SIG-M5 (cell line): ENCODE measurements at places on chromosomes 16 and 17.

- no peak for DNase-seq
These were observed 193.9 kb downstream of the IRF8 start for GRCh38 chr16:86092586-86093480.

GRCh38 chr16:2586241-2586640 is 48.4 kb downstream of the PDPK1 start:
- no peak for DNase-seq

- DNase-seq: no peak
These were observed 67.0 kb downstream of the SMPD3 start for GRCh38 chr16:68381363-68381724.

GRCh38 chr17:8673612-8674011 is 43.1 kb upstream of the MYH10 start:
- no peak for DNase-seq

DNA sequence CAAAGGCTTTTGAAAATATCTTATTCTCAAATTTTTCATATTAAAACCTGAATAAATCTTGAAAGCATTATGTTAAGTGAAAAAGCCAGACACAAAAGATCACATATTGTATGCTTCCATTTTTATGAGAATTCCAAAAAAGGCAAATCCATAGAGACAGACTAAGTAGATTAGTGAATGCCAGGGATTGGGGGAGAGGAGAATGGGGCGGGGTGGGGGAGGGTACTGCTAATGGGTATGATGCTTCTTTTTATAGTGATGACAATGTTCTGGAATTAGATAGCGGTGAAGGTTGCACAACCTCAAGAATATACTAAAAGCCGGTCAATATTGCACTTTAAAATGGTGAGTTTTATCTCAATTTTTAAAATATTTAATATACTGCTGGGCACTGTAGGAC is 44.0 kb downstream of the XPO6 start:
- no peak for DNase-seq

GRCh38 chr17:66309793-66310192 is 7.4 kb downstream of the PRKCA start:
- DNase-seq: no peak

GRCh38 chr16:6957681-6958080 is 375.0 kb upstream of the RBFOX1 start:
- DNase-seq: no peak

GRCh38 chr17:75024686-75025397 is 12.4 kb downstream of the MRPL58 start:
- no peak for DNase-seq

- DNase-seq: no peak
These were observed 8.9 kb downstream of the UNK start for GRCh38 chr17:75793460-75793859.

- no peak for DNase-seq
These were observed 11.9 kb upstream of the TEDC2 start for GRCh38 chr16:2447920-2448583.

DNA sequence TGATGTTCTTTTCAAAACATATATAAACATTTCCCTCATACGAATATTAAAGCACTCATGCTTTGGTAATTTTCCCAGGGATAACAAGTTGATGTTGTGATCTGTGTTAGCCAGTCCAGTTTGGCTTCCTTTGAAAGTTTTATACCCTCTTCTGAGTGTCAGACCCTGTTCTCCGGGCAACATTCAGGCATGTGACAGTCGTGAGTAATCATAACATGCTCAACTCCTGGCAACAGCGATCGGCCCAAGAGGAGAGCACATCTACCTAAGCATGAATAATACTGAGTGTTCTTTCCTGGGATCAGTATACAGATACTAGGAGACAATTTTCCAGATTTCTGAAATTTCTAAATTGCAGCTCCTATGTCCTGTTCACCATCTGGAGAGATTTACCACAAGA is 1086.4 kb downstream of the CDH8 start:
- no peak for DNase-seq

DNA sequence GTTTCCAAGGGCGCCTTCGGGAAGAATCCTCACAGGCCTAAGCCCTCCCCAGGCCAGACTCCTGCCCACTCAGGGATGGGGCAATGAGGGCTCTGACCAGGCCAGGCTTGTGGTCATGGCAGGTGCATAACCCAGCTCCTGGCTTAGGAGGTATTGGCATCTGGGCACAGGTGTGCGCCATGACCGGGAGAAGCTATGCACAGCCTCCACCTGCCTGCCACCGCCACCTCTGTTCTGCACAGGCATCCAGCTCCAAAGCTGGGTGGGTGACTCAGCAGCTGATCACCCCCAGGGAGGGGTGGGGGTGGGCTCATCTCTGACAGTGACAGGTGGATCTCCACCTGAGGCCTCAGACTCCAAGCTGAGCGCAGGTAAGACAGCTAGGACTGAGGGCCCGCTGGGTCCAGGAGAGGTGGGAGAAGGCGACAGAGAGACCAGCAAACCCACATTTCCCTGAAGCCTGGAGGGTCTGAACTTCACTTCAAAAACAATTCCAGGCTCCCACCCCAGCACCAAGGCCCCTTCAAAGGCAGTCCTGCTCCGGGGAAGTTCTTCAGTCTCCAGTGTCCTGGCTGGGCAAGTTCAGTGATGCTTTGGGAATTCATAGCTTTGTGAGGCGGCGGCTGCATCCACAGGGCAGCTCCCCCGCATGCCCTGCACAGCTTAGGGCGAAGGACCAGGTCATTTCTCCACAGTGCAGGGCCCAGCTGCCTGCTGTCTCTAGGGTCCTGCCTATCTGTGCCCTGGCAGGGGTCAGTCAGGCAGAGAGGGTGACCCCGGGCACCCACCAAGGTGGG is 121.6 kb upstream of the SMURF2 start:
- no peak for DNase-seq

DNA sequence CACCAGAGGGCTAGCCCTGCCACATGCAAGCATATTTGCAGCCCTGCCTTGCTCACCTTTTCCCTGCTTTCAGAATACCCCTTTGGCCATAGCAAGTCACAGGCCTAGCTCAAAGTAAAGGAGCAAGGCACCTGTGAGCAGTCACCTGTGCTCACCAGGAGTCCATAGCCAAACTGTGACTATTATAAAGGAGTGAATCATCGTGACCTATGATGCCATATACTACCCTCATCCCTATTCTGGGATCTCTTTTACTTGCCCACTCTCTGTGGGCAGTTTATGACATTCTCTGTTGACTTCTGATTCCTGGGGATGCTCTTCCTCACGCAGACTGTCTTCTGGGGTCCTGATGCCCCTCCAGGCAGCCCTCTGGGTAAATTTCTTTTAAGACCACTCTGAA is 200.5 kb upstream of the NLRP1 start:
- DNase-seq: no peak

DNA sequence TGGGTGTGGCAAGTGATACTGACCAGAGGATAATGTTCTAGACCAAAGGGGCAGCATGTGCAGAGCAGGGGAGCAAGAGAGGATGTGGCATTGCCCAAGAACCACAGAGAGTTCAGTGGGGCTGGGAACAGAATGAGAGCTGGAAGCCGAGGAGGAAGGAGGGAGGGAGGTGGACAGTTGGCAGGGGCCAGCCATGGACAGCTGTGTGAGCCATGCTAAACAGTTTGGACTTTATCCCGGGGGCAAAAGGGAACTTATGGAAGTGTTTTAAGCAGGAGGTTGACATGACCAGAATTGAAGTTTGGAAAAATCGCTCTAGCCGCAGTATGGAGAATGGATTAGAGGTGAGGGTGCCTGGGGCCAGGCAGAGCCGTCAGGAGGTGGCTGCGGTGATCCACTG is 29.4 kb upstream of the TMEM132E start:
- DNase-seq: no peak

DNA sequence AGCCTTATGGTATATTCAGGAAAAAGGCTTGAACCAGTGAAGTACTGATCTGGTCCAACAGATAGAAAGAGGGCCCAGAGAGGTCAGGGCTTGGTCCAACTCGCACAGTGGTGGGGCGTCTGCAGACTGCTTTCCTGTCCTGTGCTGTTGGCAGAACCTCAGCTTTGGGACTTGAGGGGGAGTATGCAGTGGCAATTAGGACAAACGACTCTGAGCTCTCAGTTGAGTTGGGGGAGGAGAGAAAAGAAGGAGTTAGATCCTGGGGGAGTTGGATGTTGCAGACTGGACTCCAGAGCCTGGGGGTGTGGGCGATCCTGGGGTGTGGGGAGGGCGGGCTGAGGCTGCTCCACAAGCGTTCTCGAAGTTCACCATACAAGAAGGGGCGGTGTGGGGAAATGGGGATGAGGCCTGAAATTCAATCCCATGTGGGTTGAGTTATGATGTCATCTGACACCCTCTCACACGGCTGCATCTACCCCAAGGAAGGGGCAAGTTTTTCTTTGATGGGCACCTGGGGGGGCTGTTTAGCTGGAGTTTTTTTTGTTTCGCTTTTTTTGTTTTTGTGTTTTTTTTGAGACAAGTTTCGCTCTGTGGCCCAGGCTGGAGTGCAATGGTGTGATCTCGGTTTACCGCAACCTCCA is 14.6 kb downstream of the GRB7 start:
- DNase-seq: no peak
